ENCODE measurements at places on chromosomes 11 and 22. TPM values are rescaled to one million over a fixed set of nuclear protein-coding genes. Genes with fewer than 3 reads are reported as not detected.
A peak's percentile ranks its signal among the peaks of the same experiment; 100 is the strongest.

MMP13 gene
- not detected for total RNA-seq

FZD4 gene
- total RNA-seq, result not detected

CYP2D6 gene
- 5.0 TPM for total RNA-seq

CLCF1 gene
- total RNA-seq, result 0.10 TPM

GRCh38 chr11:110907629-110908028 is 195.4 kb upstream of the ARHGAP20 start:
- peak; percentile 62 for DNase-seq
- peak overlapping the region; percentile 80 for H3K27ac ChIP-seq
- H3K36me3 ChIP-seq, result peaks cover 12% of the 10 kb centered on the region
- peaks cover 20% of the 10 kb centered on the region for H3K4me1 ChIP-seq

GRCh38 chr11:25727944-25728343 is 604.0 kb upstream of the ANO3 start:
- no peak overlapping the region for H3K27ac ChIP-seq
- no peak overlapping the region for H3K4me3 ChIP-seq
- no peaks in the 10 kb centered on the region for H3K27me3 ChIP-seq

DNA sequence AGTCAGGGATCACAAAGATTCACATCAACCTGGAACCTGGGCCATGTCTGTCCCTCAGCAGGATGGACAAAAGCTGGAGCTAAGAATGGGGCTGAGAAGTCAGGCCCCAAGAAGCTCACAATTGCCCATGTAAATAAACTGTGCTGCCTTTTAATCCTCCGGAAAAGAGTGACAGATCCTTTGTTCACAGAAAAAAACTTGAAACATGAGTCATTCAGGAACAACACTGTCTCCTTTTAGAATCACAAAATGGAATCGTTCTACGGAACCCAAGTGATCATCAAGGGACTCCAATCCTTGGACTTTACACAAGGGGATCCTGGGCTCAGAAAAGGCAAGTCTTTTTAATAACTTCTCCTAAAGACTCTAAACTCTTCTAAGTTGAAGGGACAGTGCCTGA is 36.1 kb downstream of the RELT start:
- no peak overlapping the region for H3K27ac ChIP-seq
- no peaks in the 10 kb centered on the region for H3K27me3 ChIP-seq
- peaks cover 6% of the 10 kb centered on the region for H3K4me1 ChIP-seq
- no peak for DNase-seq

- no peaks in the 10 kb centered on the region for H3K4me1 ChIP-seq
- no peak for DNase-seq
- H3K4me3 ChIP-seq, result no peak overlapping the region
- H3K36me3 ChIP-seq, result no peaks in the 10 kb centered on the region
- no peak overlapping the region for H3K27ac ChIP-seq
- H3K27me3 ChIP-seq, result peaks cover 17% of the 10 kb centered on the region
These were observed 1307.6 kb downstream of the TBC1D22A start for GRCh38 chr22:48070083-48070482.

DNA sequence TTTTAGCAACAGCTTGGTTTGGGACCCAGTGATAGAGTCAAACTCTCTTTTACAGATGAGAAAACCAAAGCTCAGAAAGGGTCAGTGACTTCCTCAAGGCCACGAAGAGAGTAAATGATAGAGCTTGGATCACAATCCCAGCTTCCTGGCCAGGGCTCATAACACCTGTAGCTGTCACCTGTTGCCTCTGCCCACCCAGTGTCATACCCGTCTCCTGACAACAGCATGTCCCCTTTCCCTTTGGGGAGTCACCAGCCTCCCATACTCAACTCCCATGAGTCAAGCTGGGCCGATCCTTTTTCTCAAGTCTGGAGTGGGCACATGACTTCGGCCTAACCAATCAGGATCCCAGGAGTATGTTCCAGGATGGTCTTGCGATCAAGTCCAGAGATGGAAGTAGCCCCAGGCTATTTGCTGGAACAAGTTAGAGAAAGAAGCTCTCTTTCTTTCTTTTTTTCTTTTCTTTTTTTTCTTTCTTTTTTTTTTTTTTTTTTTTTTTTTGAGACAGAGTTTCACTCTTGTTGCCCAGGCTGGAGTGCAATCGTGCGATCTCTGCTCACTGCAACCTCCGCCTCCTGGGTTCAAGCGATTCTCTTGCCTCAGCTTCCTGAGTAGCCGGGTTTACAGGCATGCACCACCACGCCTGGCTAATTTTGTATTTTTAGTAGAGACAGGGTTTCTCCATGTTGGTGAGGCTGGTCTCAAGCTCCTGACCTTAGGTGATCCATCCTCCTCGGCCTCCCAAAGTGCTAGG is 27.8 kb upstream of the MYH9 start:
- peaks cover 4% of the 10 kb centered on the region for H3K36me3 ChIP-seq
- no peak for DNase-seq
- no peak overlapping the region for H3K4me3 ChIP-seq
- H3K27ac ChIP-seq, result no peak overlapping the region
- no peaks in the 10 kb centered on the region for H3K27me3 ChIP-seq
- peaks cover 52% of the 10 kb centered on the region for H3K4me1 ChIP-seq

GRCh38 chr11:119774172-119774763 is 45.3 kb upstream of the NECTIN1 start:
- no peak overlapping the region for H3K27ac ChIP-seq
- H3K27me3 ChIP-seq, result no peaks in the 10 kb centered on the region
- peak; percentile 40 for DNase-seq
- no peaks in the 10 kb centered on the region for H3K36me3 ChIP-seq
- H3K4me3 ChIP-seq, result no peak overlapping the region

DNA sequence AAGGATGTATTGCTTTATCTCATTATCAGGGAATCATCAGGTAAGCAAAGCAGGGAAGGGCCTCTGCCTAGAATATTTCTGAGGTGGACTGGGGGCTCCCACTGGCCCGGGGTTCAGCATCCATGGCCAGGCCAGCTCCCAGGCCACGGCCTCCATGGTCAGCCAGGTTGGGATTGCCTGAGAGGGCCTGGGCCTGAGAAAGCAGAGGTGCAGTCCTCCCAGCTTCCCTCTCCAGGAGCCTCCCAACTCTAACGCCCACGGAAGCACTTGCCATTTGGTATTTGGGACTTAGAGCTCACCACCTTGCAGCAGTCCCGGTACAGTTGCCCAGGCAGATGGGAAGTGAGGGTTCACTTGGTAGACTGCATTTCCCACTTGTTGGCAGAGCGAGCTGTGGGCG is 12.7 kb downstream of the DGAT2 start:
- H3K4me3 ChIP-seq, result no peak overlapping the region
- H3K4me1 ChIP-seq, result peaks cover 27% of the 10 kb centered on the region
- no peak overlapping the region for H3K27ac ChIP-seq
- no peak for DNase-seq
- no peaks in the 10 kb centered on the region for H3K36me3 ChIP-seq
- H3K27me3 ChIP-seq, result no peaks in the 10 kb centered on the region

Data from activated CD4-positive, alpha-beta T cell treated with anti-CD3 and anti-CD28 coated beads, Interleukin-2, amount 10 ng/mL, durations not matched to agents 7 days and 5 days (primary cell).